ENCODE measurements at places on chromosomes 6 and 20. TPM values are rescaled to one million over a fixed set of nuclear protein-coding genes. Genes with fewer than 3 reads are reported as not detected.
A peak's percentile ranks its signal among the peaks of the same experiment; 100 is the strongest.

- H3K4me1 ChIP-seq, result peaks cover 4% of the 10 kb centered on the region
- H3K27ac ChIP-seq, result no peak overlapping the region
- H3K4me3 ChIP-seq, result no peak overlapping the region
- no peak for DNase-seq
- no peaks in the 10 kb centered on the region for H3K36me3 ChIP-seq
- H3K27me3 ChIP-seq, result no peaks in the 10 kb centered on the region
These were observed 812 bp downstream of the MYMX start for GRCh38 chr6:44217332-44218143.

DNA sequence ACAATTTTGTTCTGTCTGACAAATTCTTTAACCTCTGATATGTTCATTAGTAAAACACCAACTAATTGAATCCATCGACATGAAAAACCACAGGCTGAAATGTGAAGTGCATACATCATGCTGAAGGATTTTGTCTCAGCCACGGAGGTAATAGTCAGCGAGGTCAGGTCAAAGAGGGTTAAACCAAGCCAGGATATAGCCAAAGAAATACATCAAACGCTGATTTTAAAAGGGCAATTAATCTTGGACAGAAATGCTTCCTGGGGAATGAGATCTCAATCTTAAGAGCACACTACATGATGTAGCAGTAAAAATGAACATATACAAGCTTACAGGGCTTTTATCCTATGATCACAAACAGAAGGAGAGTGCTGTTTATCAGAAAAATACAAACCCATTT, 106.7 kb downstream of the PRDM1 start:
- no peaks in the 10 kb centered on the region for H3K27me3 ChIP-seq
- peaks cover 34% of the 10 kb centered on the region for H3K4me1 ChIP-seq
- H3K27ac ChIP-seq, result no peak overlapping the region
- no peak for DNase-seq
- H3K36me3 ChIP-seq, result no peaks in the 10 kb centered on the region

DNA sequence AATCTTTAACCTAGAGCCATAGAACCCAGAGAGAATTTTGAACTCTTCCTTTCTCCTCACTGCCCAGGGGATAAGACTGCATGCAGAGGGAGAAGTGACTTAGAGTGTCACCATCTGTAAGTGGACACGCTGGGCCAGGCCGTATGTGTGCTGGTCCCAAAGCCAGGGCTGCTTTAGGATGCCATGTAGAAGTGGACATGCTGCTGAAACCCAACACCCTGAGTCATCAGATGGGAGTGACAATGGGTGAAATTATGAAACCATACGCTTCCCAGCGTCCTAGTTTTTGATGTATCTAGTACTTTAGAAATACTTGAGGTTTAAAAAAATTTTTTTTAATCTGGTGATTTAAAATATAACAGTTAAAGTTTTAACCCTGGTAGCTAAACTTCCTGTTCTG, 191.1 kb downstream of the FNDC1 start:
- no peaks in the 10 kb centered on the region for H3K27me3 ChIP-seq
- H3K36me3 ChIP-seq, result no peaks in the 10 kb centered on the region
- H3K27ac ChIP-seq, result no peak overlapping the region
- DNase-seq, result no peak

DNA sequence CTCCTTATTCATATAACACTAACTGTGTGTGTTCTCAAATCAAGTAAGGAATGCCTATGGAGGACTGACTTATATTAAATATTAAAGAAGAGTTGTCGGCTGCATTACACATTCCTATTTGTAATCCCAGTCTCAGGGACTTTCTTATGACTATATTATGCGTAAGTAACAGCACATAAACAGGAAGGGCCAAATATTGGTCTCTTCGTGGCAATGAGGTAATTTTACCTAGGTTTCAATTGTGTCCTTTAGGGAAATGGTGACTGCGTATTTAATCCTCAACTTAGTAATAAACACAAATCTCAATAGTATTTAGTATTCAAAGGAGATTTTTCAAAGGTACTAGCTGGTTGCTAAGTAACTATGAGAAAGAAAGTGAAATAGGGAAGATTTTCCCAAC, 22.8 kb upstream of the EPM2A start:
- no peaks in the 10 kb centered on the region for H3K4me1 ChIP-seq
- no peaks in the 10 kb centered on the region for H3K36me3 ChIP-seq
- H3K27me3 ChIP-seq, result no peaks in the 10 kb centered on the region
- H3K4me3 ChIP-seq, result no peak overlapping the region

GRCh38 chr20:2874456-2874855, 1.2 kb downstream of the PTPRA start:
- DNase-seq, result no peak
- H3K27ac ChIP-seq, result peak overlapping the region; percentile 71
- H3K36me3 ChIP-seq, result no peaks in the 10 kb centered on the region
- H3K4me3 ChIP-seq, result peak overlapping the region; percentile 80
- H3K4me1 ChIP-seq, result peaks cover 25% of the 10 kb centered on the region
- H3K27me3 ChIP-seq, result no peaks in the 10 kb centered on the region

- no peak overlapping the region for H3K4me3 ChIP-seq
- H3K27ac ChIP-seq, result no peak overlapping the region
- H3K36me3 ChIP-seq, result no peaks in the 10 kb centered on the region
- H3K27me3 ChIP-seq, result no peaks in the 10 kb centered on the region
- no peaks in the 10 kb centered on the region for H3K4me1 ChIP-seq
These were observed 60.9 kb upstream of the ZFAND3 start for GRCh38 chr6:37758647-37759046.

DNA sequence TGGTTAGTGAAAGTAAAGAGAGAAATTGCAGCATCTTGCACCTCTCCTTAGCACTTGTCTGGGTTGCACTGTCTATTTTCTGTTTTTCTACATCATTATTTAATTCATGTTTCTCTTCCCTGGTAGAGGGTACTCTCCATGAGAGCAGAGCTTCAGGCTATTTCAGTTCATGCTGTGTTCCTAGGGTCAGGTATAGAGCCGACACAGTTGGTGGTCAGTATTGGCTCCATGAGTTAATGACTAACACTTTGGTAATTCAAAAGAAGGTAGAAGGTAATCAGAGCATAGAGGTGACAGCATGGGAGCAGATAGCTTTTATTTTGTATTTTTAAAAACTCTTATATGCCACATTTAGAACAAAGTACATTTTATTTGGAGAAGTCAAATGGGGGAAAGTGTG, 42.7 kb downstream of the RIMS1 start:
- no peaks in the 10 kb centered on the region for H3K27me3 ChIP-seq
- no peaks in the 10 kb centered on the region for H3K4me1 ChIP-seq
- H3K27ac ChIP-seq, result no peak overlapping the region
- no peaks in the 10 kb centered on the region for H3K36me3 ChIP-seq

GRCh38 chr6:106724337-106724736, 95.0 kb downstream of the QRSL1 start:
- H3K4me3 ChIP-seq, result no peak overlapping the region
- H3K4me1 ChIP-seq, result no peaks in the 10 kb centered on the region
- no peak for DNase-seq
- H3K27me3 ChIP-seq, result no peaks in the 10 kb centered on the region

DNA sequence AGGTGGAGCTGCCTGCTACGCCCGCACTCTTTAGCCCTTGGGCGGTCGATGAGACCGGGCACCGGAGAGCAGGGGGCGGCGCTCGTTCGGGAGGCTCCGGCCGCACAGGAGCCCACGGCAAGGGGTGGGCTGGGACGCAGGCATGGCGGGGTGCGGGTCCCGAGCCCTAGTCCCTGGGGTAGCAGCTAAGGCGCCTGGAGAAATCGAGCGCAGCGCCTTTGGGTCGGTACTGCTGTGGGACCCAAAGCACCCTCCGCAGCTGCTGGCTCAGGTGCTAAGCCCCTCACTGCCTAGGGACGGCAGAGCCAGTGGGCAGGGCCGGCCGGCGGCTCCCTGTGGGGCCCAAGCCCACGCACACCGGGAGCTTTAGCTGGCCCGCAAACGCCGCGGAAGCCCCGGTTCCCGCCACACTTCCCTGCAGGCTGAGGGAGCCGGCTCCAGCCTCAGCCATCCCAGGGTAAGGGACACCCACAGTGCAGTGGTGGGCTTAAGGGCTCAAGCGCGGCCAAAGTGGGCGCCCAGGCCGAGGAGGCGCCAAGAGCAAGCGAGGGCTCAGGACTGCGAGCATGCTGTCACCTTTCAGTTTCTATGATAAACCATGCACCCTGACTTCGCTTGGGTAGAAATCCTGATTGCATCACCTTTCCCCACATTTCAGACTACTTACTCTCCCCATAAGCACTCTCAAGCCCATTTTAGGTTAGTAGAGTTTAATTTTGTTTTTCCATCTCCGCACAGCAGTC, 52.0 kb downstream of the MYLIP start:
- no peak for DNase-seq
- H3K27ac ChIP-seq, result peak overlapping the region; percentile 57
- H3K27me3 ChIP-seq, result no peaks in the 10 kb centered on the region
- H3K4me3 ChIP-seq, result no peak overlapping the region
- H3K36me3 ChIP-seq, result no peaks in the 10 kb centered on the region

DNA sequence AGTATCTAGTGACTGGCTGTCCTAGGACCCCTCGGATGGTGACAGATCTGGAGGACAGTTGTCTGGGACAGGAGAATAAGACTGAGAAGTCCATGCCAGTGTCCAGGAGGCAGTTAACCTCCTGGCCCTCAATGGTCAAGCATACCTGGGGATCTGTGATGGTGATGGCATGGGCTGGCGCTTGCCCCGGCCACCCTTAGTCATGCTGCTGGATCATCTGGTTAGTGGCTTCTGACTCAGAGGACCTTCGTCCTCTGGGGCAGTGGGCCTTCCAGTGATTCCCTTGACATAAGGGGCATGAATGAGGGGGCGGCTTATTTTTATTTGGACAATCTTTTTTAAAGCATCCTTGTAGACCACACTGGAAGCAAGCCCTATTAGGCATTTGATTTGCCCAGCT, 24.0 kb upstream of the SF3B5 start:
- DNase-seq, result no peak
- H3K4me3 ChIP-seq, result no peak overlapping the region
- H3K36me3 ChIP-seq, result no peaks in the 10 kb centered on the region
- H3K27me3 ChIP-seq, result no peaks in the 10 kb centered on the region
- H3K27ac ChIP-seq, result no peak overlapping the region
- no peaks in the 10 kb centered on the region for H3K4me1 ChIP-seq

DNA sequence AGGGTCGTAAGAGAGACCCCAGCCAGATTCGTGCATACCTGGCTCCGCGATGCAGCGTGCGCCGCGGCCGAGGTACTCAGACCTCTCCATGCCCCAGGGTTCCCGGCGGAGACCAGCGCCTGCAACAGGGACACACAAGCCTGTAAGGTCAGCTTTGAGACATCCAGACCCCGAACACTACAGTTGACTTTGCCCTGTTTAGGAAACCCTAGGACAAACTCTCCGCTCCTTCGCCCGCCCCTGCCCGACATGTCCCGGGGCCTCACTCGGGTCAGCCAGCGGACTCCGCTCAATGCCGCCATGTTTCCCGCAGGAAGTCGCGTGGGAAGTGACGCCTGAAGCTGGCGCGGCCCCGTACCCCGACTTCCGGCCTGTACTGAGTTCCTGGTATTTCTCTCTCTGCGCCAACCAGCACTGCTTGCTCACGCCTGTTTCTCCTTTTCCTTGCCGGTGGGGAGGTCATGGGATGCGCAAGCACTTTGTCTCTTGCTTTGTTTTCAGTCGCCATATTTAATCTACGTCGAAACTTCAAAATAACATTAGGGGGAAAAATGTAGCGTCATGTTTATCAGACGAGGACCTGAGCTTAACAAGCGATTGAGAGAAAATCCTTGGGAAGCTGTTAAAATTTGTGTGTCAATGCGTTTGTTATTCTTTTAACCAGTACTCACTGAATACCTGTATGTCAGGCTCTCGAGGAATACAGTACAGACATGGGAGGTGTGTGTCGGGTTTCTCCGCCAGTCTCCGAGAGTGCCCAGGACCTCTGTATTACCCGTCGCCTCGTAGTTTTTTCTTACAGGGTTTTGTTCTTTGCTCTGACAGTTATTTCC, at the start of gene IDH3B:
Gene IDH3B (minus strand): TSS at position 330 of the 833 bp plus-strand sequence. CDS start 28 bp downstream, at position 302.
- H3K4me3 ChIP-seq, result peak within 1 kb of the TSS; percentile 89
- H3K27ac ChIP-seq, result peak within 1 kb of the TSS; percentile 87
- H3K36me3 ChIP-seq, result peaks cover 33% of the 10 kb centered on the region
- DNase-seq, result peak; percentile 90
- peaks cover 15% of the 10 kb centered on the region for H3K4me1 ChIP-seq

GRCh38 chr6:26284537-26285142, 80.4 kb upstream of the BTN3A2 start:
- H3K27ac ChIP-seq, result peak overlapping the region; percentile 91
- peak overlapping the region; percentile 88 for H3K4me3 ChIP-seq
- peaks cover 8% of the 10 kb centered on the region for H3K4me1 ChIP-seq

DNA sequence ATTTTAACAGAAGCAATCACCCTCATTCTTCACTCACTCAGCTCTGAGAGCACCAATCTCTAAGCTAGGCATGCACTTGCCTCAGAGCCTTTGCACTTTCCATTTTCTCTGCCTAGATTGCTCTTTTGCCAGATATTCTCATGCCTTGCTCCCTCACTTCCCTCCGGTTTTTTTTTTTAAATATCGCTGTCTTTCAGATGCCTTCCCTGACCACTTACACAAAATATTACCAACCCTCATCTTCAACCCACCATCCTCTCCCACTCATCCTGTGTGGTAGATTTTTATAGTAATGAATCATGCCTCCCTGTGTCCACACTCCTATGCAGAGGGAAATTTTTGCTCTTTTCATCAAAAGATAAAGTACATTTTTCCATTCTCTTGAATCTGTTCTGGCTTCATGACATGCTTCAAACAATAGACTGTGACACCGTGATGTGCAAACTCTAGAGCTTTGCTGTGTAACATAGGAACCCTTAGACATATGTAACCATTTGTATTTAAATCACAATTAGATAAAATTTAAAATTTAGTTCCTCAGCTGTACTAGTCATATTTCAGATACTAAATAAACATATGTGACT, 437.1 kb downstream of the UTRN start:
- DNase-seq, result no peak
- H3K36me3 ChIP-seq, result peaks cover 15% of the 10 kb centered on the region
- no peak overlapping the region for H3K27ac ChIP-seq
- H3K27me3 ChIP-seq, result no peaks in the 10 kb centered on the region
- H3K4me1 ChIP-seq, result peaks cover 4% of the 10 kb centered on the region
- H3K4me3 ChIP-seq, result no peak overlapping the region

DNA sequence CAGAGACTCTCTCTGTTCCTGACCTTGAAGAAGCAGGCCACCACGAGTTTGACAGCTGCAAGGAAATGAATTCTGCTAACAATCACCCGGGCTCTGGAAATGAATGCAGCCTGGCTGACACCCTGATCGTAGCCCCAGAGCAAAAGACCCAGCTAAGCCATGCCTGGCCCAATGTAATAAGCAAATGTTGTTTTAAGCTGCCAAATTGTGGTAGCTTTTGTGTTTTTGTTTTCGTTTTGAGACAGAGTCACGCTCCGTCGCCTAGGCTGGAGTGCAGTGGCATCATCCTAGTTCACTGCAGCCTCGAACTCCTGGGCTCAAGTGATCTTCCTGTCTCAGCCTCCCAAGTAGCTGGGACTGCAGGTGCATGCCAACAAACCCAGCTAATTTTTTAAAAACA, 3.3 kb upstream of the OXT start:
- no peaks in the 10 kb centered on the region for H3K27me3 ChIP-seq
- no peaks in the 10 kb centered on the region for H3K4me1 ChIP-seq
- H3K4me3 ChIP-seq, result no peak overlapping the region
- H3K36me3 ChIP-seq, result no peaks in the 10 kb centered on the region
- H3K27ac ChIP-seq, result no peak overlapping the region

Gene SERAC1
- total RNA-seq, result 4.7 TPM

Gene HMGCLL1
- total RNA-seq, result not detected

Gene PTPRT
- total RNA-seq, result not detected

Gene FAM83C
- total RNA-seq, result not detected

Gene SOX18
- total RNA-seq, result not detected

Gene MCCD1
- not detected for total RNA-seq

Gene PAK5
- total RNA-seq, result not detected

Gene SMLR1
- total RNA-seq, result not detected

Gene GDAP1L1
- not detected for total RNA-seq

Gene SOBP
- total RNA-seq, result not detected

All from naive thymus-derived CD4-positive, alpha-beta T cell (primary cell).